ENCODE measurements at places on chromosomes 2 and 18.

DNA sequence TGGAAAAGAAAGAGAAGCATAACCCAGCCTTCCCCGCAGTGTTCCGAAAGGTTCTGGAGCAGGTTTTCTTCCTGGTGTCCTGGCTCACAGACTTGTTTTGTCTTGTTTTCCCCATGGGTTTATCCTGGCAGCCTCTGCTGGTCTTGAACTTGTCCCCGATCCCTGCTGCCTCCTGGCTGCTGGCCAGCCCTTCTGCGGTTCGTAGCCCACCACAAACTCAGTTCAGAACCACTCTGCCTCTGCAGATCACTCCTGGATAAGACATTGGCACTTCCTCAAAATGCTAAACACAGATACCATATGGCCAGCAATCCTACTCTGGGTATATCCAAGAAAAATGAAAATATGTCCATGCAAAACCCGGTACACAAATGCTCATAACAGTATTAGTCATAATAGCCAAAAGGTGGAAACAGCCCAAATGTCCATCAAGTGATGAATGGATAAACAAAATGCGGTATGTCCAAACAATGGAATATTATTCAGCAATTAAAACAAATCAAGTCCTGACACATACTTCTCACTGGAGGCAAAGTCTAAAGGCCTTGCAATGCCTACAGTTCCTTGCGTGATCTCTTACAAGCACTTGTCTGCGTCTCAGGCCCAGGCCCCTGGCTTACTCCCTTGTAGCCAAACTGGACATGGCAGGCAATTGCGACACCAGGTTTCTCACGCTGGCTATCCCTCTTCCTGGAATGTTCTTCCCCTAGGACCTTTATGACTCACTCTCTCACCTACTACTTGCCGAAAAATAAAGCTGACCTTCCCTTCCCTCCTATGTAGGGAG is 28.0 kb upstream of the ARHGEF4 start:
- peak; percentile 96 for DNase-seq

DNA sequence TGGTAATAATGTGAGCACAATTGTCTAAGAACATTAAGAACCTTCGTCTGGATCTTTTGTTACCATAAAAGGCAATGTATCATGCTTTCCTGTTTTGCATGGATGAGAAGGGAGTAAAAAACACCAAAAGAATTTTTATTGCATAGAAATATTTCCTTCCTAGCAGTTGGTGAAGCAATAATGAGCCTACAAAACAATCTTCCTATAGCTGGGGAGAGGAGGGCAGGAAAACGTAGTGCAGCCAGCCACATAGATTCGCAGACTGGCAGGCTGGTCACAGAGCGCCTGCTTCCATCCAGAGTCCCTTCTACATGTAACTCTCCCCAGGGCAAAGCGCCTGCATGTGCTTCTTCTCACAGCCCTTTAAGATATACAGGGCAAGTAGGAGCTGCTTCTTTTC is 190.4 kb downstream of the BABAM2 start:
- no peak for DNase-seq

DNA sequence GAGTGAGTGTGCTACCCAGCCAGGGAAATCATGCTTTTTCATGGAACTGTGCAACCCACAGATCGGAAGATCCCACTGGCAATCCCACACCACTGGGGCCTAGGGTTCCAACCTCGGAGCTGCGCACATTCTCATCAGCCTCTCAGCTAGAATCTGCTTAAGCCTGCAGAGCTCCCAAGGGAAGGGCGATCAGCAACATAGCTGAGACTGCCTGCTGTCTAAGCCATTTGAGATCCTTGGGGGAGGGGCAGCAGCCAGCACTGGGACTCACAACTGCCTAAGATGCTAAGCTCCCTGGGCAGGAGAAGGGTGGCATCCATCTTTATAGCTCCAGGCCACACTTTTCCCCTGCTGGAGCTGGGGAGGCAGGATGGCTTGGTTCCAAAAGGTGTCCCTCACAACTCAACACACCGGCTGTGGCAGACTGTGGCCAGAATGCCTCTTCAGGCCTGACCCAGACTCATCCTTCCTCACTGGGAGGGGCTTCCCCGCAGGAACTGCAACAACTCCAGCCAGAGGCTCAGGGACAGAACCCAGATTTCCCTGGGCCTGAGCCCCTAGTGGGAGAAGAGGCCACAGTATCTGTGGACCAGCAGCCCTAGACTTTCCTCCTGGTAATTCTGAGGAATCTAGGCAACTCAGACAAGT is 1133.3 kb upstream of the PIK3C3 start:
- DNase-seq = no peak

DNA sequence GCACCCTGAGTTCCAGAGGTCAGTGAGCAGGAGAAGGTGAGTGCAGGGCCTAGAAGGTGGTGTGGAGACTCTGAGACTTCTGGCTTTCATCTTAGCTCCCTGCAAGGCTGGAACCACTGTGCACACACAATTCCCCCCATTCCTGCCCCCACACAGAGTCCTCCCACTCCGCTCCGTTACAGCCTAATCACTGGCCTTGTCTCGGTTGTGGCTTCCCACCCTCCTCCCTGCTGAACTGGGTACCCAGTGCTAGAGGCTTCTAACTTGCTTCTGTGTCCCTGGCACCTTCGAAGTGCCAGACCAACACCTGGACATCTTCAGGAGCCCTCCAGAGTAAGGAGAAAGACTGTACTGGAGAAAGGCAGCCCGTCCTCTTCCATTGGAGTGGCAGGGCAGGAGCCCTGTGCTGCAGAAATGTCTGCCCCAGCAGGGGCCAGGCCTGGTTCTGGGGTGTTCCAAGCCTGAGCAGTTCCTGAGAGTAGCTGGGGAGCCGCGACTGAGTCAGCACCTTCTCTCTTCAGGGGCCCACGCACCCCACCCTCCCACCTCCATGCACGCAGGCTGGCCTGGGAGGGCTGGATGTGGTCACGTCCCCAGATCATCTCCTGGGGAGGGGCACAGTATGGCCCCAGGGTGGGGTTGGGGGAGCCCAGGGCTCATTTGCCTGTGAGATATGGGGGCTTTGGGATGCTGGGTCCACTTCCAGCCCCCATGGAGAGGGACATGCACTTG is 23.4 kb downstream of the CROCC2 start:
- DNase-seq = no peak

GRCh38 chr18:6683112-6683876 is 46.2 kb upstream of the ARHGAP28 start:
- DNase-seq = no peak

DNA sequence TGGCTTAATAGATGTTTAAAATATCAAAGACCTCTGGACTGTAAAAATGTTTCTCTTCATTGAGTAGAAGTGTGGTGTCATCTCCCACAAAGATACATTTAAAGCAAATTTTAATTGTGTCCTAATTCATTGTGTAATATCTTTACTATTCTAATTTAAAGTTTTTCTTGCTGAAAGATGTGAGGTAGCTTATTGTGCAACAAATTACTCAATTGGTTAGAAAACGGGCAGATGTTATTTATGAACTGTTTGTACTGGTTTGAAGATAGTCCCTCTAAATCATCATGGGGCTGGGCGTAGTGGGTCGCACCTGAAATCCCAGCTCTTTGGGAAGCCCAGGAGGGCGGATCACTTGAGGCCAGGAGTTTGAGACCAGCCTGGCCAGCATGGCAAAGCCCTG is 65.3 kb downstream of the CYBRD1 start:
- DNase-seq = no peak
